Heart right ventricle (tissue), 16 donors: ENCODE measurements at places on chromosomes 12 and 14.

- peak; percentile 30 for DNase-seq
These were observed 65.3 kb downstream of the DPF3 start for GRCh38 chr14:72828604-72829003.

DNA sequence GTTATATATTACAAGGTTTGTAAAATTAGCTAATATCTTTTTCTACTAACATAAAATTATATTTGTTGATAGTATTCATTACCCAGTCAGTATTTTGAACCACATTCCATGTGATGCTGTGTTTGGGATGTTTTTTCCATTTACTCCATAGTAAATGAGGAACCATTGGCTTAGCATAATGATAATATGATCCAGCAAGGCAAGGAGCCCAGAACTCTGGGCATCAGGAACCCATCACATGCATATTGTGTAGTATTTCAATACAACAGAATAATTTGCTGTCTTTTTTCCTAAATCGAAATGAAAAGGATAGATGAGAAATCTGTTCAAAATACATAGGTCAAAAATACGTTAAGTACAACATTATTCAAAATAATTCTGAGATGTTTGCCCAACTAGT, 48.7 kb upstream of the GARIN2 start:
- no peak for DNase-seq

- no peak for DNase-seq
These were observed 65.3 kb upstream of the PTPRR start for GRCh38 chr12:70985850-70986249.

DNA sequence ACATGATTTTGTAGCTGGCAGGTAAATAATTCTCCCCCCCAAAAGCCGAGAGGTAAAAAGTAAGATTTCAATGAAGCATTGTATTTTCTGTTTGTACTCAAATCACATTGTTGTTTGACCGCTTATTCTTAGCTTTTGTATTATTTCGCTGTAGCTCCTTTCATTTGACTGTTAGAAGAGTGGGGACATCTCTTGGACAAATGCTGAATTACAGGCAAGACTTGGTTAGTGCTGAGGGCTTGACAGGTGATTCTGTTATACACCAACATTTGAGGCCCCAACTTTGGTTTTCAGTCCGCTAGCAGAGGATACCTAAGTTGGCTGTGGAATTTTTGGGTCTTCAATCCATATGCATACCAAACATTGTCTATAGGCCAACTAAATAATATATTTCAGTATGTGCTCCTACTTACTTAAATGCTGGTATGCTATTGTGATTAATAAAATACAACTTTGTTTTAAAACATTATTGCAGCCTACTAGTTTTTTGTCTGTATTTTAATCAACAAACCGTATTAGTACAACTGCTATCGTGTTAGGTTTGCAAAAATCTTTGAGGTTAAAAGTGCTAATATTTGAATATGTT, 102.2 kb downstream of the ERC1 start:
- no peak for DNase-seq

DNA sequence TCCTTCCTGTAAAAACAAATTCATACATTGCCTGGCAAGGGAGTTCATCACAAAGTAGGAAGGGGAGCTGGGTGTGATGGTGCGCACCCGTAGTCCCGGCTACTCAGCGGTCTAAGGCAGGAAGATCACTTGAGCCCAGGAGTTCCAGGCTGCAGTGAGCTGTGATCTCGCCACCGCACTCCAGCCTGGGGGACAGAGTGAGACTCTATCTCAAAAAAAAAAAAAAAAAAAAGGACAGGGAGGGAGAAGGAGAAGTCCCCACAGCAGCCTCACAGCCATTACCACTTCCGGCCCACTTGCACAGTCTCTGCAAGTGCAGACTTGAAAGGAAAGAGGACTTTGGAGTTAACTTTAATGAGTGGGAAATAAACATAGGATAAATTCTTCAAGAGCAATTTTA, 121.0 kb downstream of the FBXL14 start:
- peak; percentile 27 for DNase-seq

DNA sequence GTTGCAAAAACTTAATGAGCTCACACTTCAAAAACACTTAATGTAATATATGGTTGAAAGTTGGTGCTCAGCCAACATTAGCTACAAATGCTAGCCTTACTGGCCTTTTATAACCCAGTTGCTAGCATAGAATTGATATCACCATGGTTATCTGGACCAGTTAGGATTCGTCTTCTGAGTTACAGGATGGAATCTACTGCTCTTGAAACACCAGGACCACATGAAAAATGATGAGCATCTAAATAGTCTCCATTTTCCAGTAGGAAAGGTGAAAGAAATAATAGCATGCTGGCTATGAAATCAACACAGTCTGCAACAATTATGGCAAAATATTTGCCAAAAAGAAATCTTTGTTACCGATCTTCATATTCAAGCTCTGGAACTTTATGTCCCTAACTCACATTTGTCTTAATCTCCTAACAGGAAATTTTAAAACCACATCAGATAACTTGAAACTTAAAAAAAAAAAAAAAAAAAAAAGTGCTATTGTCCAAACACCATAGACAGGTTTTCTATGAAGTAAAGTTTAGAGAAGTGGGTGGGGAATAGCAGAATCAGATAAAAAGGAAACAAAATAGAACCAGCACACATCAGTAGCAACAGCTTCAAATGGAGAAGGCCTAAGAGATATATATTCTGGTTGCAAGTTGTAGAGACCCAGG, 12.6 kb upstream of the CD69 start:
- no peak for DNase-seq

GRCh38 chr14:21505012-21505553, 6.1 kb downstream of the METTL3 start:
- DNase-seq, result no peak

DNA sequence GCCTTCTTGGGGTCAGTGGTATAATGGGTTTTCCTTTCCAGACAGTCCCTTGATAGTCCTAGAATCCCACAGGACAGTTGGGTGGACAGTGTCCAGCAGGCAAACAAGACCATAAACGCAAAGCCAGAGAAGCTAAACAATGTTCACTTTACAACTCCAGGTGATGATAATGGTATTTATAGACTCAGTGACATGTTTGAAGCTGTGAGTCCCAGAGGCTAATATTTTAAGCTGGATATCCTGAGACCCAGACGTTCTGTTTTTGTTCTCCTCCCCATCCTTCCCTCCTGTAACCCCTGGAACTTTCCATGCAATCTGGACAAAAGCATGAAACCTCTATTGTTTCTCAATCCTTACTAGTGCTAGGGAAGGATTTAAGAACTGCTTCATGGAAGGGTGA, 121.0 kb downstream of the ZFP36L1 start:
- DNase-seq, result no peak

DNA sequence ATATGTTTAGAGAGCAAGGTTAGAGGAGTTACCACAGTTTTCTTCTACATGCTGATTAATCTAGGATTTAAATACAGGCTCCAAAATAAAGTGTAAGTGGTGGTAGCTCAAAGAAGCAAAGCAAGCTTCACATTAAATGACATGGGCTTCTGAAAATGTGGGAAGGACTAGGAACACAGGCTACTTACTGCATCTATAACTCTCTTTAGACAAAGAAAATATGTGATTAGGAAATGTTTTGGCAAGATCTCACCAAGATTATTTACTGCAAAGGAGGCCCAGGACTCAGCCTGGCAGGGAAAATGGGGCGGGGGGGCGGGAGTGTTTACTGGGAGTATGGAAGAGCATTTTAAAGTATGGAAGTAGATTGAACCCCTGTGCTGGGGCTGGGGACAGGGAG, 39.4 kb downstream of the ETV6 start:
- no peak for DNase-seq

GRCh38 chr12:63480186-63480585, 188.1 kb downstream of the DPY19L2 start:
- DNase-seq, result no peak

GRCh38 chr12:6171409-6172015, 28.7 kb upstream of the CD9 start:
- peak; percentile 81 for DNase-seq

DNA sequence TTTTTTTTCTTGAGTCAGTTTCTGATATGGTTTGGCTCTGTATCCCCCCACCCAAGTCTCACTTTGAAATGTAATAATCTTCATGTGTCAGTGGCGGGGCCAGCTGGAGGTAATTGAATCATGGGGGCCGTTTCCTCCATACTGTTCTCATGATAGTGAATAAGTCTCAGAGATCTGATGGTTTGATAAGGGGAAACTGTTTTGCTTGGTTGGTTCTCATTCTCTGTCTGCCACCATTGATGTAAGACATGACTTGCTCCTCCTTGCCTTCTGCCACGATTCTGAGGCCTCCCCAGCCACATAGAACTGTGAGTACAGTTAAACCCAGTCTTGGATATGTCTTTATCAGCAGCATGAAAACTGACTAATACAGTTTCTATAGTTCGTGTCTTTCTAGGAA, 42.9 kb downstream of the WNK1 start:
- DNase-seq, result no peak

DNA sequence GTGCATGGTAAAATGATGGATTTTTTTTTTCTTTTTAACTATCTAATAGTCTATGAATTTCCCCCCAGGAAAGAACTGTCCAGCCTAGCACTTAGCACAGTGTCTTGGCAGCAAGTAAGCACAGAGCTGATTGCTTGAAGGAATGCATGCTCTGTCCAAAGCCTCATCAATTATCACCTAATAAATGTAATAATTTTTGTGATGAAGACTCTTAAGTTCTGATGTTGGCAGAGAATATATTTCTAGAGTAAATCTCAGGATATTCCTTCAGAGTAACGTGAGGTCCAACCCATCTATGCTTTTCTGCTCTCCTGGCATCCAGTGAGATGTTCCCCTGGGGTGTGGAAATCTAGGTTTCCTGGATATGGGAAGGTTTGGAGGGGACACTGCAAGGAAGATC, 152.4 kb downstream of the TMX1 start:
- DNase-seq, result no peak

- no peak for DNase-seq
These were observed 120.8 kb upstream of the PZP start for GRCh38 chr12:9329019-9329418.

GRCh38 chr12:72295744-72296143, 23.6 kb downstream of the TRHDE start:
- no peak for DNase-seq

GRCh38 chr14:50334211-50334610, 22.1 kb downstream of the DMAC2L start:
- no peak for DNase-seq

DNA sequence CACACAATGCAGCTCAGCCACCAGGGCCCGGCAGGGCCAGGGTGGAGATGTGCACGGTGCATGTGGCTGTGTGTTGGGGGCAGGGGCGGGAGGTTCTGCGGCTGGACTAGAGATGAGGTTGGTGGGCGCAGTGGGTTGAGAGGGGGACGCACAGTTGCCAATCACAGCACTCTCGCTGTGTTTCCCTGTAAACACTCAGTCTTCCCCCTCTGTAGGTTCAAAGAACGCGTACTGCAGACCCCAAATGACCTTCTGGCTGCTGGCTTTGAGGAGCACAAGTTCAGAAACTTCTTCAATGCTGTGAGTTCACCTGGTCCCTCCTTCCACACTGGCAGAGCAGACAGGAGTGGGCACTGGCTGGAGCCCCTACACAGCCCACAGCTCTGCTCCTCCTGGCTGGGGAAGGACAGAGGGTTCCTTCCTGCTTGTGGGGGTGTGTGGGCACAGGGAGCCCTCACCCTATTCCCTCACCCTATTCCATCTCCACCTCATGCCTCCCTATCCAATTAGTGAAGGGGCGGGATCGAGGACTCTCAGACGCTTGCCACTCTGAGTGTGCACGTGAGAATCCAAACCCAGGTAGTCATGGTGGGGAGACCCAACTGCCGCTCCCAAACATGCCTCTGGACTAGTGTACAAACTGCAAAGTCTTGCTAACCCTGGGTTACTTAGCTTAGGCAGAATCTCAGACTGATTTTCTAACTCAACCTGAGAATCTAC, 17.8 kb downstream of the OTUB2 start:
- no peak for DNase-seq

GRCh38 chr14:42806909-42807315, 1200.2 kb downstream of the LRFN5 start:
- no peak for DNase-seq

- DNase-seq, result no peak
These were observed 354.0 kb downstream of the FLRT2 start for GRCh38 chr14:85883966-85884365.

DNA sequence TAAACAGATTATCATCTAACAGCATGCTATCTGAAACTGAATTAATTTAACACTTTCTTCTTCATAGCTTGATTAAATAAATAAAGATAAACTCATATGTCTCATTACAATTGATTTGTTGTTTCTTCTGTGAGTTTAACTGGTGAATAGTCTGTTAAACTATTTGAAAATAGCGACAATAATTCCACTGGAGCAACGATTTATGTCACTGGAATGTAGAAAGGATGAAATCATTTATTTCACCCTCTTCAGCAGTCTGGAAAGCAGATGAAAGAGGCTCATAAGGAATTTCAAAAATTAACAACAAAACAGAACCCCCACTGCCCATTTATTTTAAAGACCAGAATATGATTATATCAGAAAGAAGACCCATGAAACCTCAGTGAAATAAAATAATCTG, 1165.1 kb upstream of the USP15 start:
- DNase-seq, result no peak

- no peak for DNase-seq
These were observed 15.0 kb upstream of the MDM2 start for GRCh38 chr12:68792952-68793351.

GRCh38 chr14:52690983-52691760, 4.2 kb downstream of the ERO1A start:
- DNase-seq, result no peak

DNA sequence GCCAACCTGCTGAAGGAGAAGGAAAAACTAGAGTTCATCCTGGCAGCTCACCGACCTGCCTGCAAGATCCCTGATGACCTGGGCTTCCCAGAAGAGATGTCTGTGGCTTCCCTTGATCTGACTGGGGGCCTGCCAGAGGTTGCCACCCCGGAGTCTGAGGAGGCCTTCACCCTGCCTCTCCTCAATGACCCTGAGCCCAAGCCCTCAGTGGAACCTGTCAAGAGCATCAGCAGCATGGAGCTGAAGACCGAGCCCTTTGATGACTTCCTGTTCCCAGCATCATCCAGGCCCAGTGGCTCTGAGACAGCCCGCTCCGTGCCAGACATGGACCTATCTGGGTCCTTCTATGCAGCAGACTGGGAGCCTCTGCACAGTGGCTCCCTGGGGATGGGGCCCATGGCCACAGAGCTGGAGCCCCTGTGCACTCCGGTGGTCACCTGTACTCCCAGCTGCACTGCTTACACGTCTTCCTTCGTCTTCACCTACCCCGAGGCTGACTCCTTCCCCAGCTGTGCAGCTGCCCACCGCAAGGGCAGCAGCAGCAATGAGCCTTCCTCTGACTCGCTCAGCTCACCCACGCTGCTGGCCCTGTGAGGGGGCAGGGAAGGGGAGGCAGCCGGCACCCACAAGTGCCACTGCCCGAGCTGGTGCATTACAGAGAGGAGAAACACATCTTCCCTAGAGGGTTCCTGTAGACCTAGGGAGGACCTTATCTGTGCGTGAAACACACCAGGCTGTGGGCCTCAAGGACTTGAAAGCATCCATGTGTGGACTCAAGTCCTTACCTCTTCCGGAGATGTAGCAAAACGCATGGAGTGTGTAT, 2.4 kb downstream of the FOS start:
- DNase-seq, result no peak

DNA sequence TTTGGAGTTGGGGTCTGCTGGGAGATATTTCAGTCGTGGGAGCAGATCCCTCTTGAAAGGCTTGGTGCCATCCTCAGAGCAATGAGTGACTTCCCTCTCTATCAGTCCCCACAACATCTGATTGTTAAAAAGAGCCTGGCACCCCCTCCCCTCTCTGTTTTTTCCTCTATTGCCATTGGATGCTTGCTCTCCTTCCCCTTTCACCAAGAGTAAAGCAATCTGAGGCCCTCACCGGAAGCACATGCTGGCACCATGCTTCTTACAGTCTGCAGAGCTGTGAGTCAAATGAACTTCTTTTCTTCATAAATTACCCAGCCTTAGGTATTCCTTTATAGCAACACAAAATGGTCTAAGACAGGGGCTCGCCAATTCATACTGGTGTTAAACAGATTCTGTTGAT, 99.1 kb upstream of the CCND2 start:
- no peak for DNase-seq
